ENCODE measurements at places on chromosomes 5 and 9. TPM values are rescaled to one million over a fixed set of nuclear protein-coding genes. Genes with fewer than 3 reads are reported as not detected.

The CAVIN4 gene
- 0.13 TPM for total RNA-seq

The LECT2 gene
- total RNA-seq = not detected

The RBM27 gene
- 19.0 TPM for total RNA-seq

The SPINK7 gene
- not detected for total RNA-seq

The CA9 gene
- 0.85 TPM for total RNA-seq

The SPARC gene
- total RNA-seq = 637 TPM

The ZCCHC10 gene
- total RNA-seq = 19.9 TPM

The FGF1 gene
- total RNA-seq = 2.1 TPM

The STC2 gene
- total RNA-seq = 2.7 TPM

The AGXT2 gene
- 8.0 TPM for total RNA-seq

The FYB1 gene
- total RNA-seq = 53.7 TPM

Data from kidney (tissue), 22 donors.